ENCODE measurements at places on chromosomes 12 and 14. TPM values are rescaled to one million over a fixed set of nuclear protein-coding genes. Genes with fewer than 3 reads are reported as not detected.

- DNase-seq = no peak
These were observed 160.6 kb downstream of the ZFP36L1 start for GRCh38 chr14:68632054-68632895.

DNA sequence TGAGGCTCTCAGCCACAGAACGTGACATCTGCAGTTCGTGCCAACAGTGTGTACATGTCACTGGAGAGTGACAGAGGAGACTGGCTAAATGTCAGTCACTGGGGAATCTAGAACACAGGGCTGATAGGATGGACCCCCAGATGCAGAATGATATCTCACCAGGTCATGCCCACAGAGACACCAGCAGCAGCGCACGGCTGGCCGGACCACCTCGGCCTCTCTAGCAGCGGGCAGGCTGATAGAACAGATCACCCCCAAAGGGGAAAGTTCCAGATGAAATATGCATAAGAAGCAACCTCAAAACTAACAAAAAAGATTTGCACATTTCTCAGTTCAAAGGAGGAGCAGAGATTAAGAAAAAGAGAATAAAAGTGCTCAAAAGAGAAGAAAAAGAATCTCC, 266.5 kb downstream of the SEC23A start:
- DNase-seq = no peak

GRCh38 chr14:90276646-90277367, 20.5 kb downstream of the PSMC1 start:
- no peak for DNase-seq

DNA sequence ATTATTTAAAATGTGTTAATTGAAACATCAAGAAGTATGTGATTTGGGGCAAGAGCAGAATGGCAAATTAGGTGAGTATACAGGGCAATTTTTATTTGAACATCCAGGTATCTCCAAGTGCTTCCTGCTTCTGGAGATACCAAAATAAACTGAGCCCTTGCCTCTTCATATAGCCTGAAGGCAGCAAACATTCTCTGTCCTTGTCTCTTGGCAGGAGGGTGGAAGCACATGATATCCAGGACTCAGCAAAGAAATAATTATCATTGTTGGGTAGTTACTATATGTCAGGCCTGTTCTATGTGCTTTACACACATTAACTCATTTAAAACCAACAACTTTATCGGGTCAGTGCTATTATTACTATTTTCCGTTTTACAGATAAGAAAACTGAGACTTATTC, 12.5 kb downstream of the LIN7A start:
- DNase-seq = no peak

DNA sequence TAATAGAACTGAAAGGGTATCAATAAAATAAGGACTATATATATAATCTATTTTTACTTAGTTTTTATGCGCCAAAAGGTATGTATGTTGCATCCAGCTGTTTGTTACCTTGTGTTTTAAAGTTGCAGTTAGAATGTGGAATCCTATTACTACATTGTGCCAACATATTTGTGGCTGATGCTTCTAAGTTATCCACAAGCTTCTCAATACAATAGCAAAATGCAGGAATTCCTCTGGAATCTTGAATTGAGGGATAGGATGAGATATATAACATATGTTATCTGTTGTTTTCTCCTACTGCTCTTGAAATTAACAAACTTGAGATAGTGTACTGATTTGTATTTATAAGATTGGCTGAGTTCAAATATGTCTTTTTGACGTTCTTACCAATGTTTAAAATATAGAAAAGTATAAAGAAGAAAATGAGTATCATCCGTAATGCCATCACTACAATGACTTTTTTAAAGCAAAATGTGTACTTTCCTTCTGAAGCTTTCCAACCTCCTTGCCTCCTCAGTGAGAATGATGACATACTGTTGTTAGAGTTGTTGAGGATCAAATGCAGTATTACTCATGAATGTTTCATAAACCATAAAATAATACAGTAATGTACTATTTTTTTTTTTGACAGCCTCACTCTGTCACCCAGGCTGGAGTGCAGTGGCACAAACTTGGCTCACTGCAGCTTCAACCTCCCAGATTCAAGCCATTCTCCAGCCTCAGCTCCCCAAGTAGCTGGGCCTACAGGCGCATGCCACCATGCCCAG, 6.6 kb downstream of the RAP1B start:
- no peak for DNase-seq

The TAS2R42 gene
- not detected for total RNA-seq

- DNase-seq = no peak
These were observed 181.6 kb downstream of the ADGRD1 start for GRCh38 chr12:131135311-131135785.

GRCh38 chr14:31243860-31244259, 36.3 kb upstream of the HECTD1 start:
- DNase-seq = no peak

GRCh38 chr12:81450920-81451739, 308.0 kb downstream of the PPFIA2 start:
- DNase-seq = no peak

GRCh38 chr12:27085654-27086053, 3.3 kb upstream of the C12orf71 start:
- DNase-seq = no peak

DNA sequence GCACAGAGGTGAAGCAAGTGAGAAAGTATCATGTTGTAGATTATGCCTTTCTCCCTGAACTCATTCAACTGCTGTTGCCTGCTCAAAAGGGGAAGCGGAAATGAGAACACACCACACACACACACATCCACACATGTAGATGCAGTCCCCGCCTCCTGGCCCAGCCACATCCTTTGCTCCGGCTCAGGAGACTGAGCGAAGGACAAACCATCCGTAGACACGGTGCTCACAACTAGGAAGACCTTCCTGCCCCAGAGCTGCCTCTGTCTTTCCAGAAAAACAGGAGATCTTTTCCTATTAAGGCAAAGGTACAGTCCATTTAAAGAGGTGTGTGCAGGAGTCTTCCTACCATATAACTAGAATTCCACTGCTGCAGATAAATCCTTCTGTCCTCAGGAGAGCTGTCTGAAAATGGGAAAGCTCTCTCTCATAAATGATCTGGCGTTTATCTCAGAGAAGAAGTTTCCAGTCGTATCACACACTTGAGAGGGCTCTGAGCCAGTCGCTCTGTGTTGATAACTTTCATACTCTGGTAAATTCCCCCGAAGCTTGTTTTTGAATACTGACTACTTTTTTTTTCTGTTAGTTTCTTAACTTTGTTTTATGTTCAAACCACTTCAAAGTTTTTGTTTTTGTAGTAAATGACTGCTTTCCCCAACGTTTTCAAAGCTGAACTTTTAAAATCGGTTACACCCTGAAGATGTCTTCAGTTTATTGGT, at the start of gene TESPA1:
TESPA1 (minus strand) TSS at position 105 of the 719 bp plus-strand sequence. CDS start 10,200 bp downstream, outside the sequence.
- no peak for DNase-seq

- peak; percentile 32 for DNase-seq
These were observed 35.1 kb downstream of the TMBIM6 start for GRCh38 chr12:49776413-49776812.

- no peak for DNase-seq
These were observed 31.0 kb downstream of the EID3 start for GRCh38 chr12:104334581-104334980.

The CATSPERB gene
- 2.4 TPM for total RNA-seq

The C14orf39 gene
- total RNA-seq = 2.1 TPM

DNA sequence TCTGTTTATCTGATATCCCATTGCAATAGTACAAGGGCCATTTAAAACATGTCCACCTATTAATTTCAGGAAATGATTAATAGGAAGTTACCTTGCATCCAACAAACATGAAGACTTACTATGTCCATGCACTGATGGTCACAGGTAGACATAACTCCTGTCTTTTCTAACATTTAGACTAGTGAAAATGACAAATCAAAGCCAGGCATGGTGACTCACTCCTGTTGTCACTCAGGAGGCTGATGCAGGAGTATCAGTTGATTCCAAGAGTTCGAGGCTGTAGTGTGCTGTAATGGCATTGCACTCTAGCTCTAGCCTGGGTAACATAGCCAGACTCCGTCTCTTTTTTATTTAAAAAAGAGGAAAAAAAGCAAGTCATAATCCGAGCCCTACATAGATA, 14.8 kb downstream of the HSP90B1 start:
- DNase-seq = no peak

DNA sequence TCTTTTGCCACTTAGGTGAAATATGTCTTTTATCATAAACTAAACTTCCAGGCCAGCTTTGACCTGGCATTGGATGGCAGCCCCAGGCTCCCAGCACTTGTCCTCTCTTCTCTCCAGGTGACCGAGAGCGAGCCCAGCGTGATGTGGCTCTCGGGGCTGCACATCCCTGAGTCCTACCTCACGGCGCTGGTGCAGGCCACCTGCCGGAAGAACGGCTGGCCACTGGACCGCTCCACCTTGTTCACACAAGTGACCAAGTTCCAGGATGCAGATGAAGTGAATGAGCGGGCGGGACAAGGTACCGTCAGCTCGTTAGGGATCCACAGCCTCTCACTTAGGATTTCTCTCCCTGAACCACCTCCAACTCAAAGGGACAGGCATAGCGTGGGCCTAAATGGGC, 39.4 kb downstream of the CCDC92 start:
- DNase-seq = no peak

- no peak for DNase-seq
These were observed 19.3 kb upstream of the KIF26A start for GRCh38 chr14:104119119-104119487.

DNA sequence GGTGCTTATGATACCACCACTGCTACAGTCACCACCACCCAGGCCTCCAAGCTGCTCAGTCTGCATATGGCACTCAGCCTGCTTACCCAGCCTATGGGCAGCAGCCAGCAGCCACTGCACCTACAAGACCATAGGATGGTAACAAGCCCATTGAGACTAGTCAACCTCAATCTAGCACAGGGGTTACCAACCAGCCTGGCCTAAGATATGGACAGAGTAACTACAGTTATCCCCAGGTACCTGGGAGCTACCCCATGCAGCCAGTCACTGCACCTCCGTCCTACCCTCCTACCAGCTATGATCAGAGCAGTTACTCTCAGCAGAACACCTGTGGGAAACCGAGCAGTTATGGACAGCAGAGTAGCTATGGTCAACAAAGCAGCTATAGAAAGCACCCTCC, 55.1 kb downstream of the BRMS1L start:
- no peak for DNase-seq

GRCh38 chr12:24632466-24632865, 316.4 kb downstream of the BCAT1 start:
- no peak for DNase-seq

DNA sequence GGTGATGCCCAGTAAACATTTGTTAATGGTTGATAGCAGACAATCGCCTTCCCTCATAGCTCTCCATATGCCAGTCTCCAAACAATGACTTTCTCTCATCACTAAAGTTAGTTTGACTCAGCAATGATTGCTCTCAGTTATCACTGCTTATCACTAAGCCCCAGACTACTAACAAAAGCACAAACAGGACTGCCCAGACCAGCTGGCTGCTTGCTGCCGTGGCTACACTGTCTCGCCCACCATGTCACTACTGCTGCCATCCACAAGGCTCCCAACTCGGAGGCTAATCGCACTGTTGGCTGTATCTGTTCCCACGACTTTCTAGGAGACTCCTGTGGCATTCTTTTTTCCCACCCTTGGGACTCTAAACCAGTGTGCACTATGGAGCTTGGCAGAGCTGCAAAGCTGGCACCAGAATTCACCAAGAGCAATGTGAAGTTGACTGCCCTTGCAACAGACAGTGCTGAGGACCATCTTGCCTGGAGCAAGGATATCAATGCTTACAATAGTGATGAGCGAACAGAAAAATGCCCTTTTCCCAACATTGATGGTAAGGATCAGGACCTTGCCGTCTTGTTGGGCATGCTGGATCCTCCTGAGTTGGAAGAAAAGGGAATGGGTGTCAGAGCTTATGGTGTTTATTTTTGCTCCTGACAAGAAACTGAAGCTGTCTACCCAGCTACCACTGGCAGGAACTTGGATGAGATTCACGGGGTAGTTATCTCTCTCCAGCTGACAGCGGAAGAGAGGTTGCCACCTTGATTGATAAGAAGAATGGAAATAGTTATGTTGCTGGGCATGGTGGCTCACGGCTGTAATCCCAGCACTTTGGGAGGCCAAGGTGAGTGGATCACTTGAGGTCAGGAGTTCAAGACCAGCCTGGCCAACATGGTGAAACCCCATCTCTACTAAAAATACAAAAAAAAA, 27.1 kb upstream of the NR2C1 start:
- DNase-seq = no peak
